ENCODE measurements at places on chromosomes 11 and 22.
A peak's percentile ranks its signal among the peaks of the same experiment; 100 is the strongest.

GRCh38 chr11:111097191-111097590 is 148.3 kb upstream of the POU2AF2 start:
- peak; percentile 82 for DNase-seq

DNA sequence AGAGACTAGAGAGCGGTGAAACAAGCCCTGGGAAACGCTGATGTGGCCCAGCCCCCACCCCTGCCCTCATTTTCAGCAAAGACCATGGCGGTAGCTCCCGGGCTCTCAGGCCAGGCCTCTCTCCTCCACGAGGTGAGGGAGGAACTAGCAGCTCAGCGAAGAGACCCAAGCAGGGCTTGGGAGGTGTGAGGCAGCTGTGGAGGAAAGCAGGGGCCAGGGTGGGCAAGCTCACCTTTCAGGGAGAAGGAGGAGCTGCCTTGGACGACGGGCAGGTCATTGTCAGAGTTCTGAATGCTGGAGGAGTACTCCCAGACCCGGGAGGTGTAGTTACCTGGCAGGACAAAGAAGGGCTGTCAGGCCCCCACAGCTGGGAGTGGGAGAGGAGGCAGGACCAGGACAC is 19.9 kb downstream of the TRIM29 start:
- no peak for DNase-seq

DNA sequence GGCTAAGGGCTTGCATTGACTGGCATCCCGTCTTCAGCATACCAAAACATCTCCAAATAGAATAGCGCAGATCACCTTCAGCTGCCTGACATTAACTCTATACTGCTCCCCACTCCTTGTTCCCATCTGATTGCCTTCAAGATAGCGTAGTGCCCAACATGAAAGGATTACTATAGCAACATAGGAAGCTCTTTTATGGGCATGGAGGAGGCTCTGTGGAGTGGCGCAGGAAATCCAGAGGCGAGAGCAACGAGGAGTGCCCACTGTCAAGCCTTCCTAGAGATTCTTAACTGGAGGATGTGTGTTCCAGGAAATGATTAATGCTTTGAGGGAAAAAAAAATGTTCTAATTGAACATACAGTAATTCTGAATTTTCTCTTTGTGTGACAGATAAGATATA is 213.3 kb downstream of the CADM1 start:
- DNase-seq, result no peak

- peak; percentile 68 for DNase-seq
Observed at GRCh38 chr11:7353100-7353499, 101.4 kb downstream of the SYT9 start.

DNA sequence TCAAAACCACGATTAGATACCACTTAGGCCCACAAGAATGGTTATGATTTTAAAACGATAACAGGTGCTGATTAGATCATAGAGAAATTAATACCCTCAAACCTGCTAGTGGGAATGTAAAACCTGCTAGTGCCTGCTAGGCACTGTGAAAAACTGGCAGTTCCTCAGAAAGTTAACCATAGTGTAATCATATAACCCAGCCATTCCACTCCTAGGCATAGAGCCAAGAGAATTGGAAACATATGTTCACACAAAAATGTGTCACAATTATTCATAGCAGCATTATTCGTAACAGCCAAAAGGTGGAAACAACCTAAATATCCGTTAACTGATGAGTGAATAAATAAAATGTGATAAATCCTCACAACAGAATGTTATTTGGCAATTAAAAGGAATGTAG is 122.2 kb upstream of the SYN3 start:
- no peak for DNase-seq

DNA sequence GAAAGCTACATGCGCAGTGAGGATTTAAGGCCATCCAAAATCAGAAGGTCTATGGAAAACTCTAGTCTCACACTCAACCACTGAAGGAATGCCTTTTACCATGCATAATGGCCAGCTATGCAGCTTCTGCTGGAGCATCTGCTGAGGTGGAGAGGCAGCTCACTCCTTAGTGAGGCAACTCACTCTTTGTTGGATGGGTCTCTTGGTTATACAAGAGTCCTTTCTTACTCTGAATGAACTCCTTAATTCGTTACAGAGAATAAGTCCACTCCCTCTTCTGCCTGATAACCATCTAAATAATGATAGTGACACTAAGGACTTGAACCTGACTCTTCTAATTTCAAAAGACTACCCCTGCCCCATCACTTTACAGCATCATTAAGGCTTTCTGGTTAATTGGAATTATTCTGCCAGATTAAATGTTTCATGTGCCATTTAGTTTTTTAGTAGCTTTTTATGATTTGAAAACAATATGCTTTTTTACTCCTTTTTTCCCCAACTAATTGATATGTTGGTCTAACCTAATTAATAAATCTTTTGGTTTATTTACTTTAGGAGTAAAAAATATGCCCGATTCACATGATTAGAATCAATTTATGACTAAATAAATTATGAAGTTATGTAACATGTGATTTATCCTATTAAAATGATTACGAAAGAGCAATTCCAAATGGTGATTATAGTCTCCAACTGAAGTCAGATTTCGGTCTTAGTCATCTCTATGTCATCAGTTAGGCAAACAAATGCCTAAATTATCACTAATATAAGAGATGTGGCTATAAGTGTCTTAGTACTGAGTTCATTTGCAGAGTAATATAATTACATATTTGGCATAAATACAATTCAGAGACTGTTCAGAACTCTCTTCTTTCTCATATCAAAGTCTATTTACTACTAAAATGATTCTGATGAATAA is 286.7 kb upstream of the CCDC90B start:
- DNase-seq, result no peak

DNA sequence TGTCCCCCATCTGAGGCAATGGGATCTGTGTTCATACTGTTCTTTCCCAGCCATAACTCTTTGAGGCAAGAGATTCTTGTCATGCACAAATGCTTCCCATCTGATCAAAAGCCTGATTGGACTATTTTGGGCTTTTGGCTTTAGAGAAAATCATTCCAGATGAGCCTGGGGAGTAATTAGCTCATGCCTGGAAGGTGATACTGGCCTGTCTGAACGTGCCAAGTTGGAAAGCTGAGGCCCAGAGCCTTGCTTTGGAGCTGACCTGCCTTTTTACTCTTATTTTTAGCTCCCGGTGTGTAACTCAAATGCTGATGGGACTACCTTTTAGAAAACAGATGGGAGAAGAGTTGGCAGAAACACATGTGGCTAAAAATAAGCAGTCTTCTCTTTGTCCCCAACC is 105.0 kb downstream of the DBX1 start:
- no peak for DNase-seq

DNA sequence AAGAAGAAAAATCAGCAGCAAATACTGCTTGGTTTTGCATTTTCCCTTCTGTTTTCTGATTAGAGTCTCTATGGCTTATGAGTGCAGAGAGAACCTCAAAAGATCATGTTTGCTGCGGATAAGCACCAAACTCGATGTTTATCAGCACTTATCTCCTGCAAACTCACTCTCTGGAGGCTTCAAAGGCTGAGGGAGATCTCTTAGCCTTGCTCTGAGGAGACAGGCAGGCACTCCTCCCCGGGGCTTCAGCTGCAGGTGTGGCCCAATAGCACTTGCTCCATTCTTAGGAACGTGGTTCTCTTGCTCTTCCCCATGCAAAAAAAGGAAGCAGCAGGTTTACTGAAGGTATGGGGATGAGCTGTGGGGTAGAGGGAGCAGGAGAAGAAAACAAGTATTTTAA is 45.1 kb downstream of the FLI1 start:
- DNase-seq, result no peak

DNA sequence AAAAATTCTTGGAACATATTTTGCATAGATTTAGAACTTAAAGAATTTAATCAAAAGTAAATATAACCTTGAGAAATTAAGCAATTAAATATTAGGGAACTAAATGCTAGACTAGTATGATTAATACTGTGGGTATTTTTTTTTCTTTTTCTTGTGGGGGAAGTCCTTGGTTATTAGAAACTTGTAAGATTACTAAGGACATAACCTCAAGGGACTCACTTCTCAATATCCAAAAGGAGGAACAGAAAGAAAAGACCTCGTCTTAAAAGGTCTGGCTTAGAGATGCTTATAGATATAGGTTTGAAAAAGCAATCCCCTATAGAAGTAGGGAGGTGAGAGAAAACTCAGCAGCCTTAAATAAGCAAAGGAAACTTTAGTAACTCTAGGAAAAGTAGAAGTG is 368.5 kb downstream of the INSC start:
- no peak for DNase-seq

DNA sequence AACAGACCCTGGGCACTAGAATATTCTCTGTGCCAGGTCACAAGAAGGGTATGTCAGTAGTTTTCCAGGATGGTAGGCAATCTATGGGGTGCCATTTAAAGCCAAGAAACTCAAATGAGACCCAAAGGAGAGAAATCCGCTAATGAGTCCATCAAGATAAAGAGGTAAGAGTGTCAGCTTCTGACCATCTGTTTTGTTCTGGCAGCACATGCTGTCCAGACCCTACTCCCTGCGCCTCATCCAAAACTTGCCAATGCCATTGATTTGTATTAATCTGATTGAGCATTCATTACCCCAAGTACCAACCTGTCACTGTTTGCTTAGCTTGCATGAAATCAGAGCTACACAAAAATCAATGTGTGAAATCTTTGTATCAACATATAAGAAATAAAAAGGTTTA is 229.0 kb downstream of the BLID start:
- no peak for DNase-seq
